ENCODE measurements at places on chromosomes 12 and 14.
A peak's percentile ranks its signal among the peaks of the same experiment; 100 is the strongest.

GRCh38 chr12:109947521-109947920 is 47.4 kb downstream of the TCHP start:
- no peak for DNase-seq

DNA sequence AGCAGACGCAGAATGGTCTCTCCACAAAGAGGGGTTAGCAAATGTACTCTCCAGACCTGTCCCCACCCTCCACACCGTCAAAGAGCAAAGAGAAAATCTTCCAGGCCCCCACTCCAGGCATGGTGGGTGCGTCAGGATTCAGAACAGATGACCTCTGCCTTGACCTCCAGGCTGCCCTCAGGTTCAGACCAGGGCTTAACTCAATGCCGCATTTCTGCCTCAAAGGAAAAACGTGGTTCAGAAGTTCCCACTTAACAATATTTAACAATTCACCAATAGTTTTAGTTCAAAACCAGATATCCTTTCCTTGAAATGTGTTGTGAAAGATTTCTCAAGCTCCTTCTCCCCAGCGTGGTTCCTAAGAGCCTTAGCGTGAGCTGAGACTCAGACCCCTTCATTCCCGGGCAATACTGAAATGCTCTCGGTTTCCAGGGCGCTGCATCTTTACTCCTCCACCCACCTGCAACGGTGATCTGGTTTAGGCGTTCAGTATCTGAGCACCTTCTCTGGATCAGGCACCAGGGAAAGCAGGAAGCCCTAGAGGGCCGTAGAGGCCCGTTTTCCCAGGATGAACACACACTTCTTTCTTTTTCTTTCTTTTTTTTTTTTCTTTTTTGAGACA is 22.9 kb downstream of the HSP90AA1 start:
- peak; percentile 25 for DNase-seq

DNA sequence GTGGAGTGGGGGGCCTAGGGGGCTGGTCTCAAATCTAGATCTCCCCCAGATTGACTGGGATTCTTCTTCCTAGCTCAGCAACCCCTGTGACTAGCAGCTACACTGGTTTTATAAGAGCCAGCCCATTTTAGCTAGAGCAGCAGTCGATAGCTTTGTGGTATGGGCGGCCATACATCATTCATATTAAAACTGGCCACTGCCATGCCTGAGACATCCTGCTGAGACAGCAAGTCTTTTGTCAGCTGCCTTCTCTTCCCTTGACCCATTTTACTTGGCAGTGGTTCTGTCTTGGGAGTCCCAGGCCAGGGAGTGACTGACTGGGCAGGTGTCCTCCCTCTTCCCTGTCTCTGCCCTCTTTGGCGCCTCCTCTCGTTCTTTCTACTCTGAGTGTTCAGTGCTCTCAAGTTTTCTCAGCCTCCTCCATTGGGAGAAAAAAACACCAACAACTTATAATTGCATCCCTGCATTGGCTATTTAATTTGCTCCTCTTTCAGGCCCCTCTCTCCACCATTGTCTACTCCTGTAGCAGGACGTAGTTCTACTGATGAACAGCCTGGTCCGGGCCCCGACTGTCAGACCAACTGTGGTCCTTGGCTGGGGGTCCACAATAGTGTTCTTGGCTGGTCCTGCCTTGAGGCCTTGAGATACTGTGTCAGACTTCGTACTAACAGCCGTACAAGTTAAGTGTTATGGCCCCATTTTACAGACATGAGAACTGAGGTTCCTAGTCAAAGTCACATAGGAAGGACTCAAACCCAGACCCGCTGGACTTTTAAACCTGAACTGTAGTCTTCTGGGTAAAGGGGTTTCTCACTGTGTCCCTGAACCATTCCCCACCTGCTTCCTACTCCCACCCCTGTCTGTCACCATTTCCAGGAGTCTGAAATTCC is 18.3 kb upstream of the JDP2 start:
- no peak for DNase-seq

DNA sequence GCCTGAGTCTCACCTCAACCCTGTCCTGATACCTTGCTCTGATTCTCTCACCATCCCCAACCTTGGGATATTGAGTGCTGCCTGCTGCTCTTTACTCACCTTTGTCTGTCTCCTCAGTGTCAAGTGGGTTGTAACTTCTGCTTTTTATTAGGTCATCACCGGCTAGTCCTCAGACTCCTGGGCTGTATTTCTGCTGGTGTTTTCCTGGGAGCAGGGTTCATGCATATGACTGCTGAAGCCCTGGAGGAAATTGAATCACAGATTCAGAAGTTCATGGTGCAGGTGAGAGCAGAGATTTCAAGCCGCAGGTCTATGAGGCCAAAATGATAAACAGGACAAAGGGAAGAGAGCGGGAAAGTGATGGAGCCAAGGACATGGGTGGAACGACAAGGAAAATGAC is 498 bp downstream of the SLC39A2 start:
- DNase-seq, result no peak

DNA sequence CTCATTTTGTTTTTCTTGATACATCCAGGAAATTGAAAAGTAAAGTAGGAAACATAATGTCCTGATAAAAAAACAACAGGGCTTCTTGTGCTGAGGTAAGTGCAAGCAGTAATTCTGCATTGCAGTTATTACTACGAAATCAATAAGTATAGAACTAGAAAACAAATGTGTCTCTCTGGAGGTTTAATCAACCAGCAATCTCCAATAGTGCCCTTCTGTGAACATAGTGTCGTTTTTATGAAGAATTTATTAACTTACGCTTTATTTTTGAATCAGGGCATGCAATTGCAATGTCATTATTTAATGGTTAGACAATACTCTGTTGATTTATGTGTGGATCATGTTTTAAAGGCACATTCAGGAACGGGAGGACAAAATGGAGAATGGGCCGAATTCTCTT is 494.1 kb upstream of the NOVA1 start:
- DNase-seq, result no peak

GRCh38 chr12:71755146-71755892 is 656 bp downstream of the RAB21 start:
- peak; percentile 34 for DNase-seq

DNA sequence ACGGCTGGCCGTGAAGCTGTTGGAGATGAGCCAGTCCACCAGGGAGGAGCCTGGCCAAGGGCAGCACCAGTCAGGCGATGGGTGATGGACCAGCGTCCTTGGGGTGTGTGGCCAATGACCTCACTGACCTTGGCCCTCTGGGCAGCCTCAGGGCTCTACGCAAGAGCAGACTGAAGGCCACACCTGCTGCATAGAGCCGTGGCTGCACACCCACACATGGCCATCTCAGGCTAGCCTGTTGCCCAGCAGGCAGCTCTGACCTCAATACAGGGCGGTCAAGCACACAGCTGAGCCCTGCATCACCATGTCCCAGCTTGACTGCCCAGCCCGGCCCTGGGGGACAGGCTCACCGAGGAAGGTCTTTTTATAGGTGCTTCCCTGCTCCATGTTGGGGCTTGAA is 19.2 kb downstream of the PLEK2 start:
- DNase-seq, result no peak

GRCh38 chr12:612293-612692 is 51.0 kb downstream of the NINJ2 start:
- DNase-seq, result no peak

DNA sequence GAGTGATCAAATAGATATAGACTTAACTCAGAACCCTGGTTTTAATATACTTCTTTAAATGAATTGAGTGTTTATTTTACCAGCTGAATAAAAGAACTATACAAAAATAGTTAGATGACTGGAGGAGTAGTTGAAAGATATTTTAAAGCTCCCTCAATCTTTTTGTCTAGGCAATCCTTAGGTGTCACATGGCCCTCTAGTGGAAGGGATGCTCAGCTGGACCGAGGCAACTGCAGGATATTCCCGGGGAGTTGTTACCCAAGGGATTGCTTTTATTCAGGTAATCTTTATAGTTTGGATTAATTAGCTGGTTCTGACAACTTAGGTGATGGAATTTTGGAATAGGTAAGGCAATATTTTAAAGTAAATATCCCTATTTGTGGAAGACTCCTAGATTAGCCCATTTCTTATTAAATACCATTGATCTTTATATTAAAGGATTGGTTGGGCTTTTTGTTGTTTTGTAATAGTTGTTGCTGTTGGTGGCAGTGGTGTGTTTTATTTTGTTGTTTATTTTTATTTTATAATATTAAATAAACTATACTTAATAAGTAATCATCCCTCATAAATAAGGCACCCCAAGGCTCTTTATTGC is 57.1 kb downstream of the ZDHHC17 start:
- DNase-seq, result peak; percentile 48

DNA sequence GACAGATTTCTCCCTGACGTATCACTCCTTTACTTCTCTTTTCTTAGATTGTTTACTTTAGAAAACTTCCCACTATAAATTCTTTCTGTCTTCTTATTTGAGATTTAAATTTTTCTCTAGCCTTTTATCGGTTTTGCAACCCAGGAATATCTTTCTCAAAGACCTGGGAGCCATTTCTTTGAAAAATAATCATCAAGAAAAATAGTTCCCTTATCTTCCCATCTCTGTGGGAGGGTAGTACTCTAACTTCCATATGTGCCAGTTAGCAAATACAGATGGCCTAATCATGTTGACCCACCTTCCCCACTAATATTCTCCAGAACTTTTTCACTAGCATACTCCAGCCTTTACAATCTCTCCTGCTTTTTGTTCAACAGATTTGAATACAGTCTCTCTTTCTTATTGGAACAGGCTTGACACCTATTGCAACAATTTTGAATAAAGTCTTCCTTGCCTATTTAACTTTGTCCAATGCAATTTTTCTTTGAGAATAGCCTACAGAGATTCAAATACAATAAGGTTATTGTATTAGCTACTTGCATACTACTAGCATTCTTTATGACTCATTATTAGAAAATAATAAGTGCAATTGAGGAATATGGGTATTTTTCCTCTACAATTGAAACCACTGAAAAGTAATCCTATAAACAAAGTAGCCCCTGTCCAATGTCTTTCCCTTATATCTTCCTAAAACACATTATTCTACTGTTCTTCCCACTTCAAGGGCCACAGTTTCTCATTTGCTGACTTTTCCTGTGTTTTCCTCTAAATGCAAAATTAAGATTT is 27.4 kb upstream of the KLRB1 start:
- DNase-seq, result no peak

DNA sequence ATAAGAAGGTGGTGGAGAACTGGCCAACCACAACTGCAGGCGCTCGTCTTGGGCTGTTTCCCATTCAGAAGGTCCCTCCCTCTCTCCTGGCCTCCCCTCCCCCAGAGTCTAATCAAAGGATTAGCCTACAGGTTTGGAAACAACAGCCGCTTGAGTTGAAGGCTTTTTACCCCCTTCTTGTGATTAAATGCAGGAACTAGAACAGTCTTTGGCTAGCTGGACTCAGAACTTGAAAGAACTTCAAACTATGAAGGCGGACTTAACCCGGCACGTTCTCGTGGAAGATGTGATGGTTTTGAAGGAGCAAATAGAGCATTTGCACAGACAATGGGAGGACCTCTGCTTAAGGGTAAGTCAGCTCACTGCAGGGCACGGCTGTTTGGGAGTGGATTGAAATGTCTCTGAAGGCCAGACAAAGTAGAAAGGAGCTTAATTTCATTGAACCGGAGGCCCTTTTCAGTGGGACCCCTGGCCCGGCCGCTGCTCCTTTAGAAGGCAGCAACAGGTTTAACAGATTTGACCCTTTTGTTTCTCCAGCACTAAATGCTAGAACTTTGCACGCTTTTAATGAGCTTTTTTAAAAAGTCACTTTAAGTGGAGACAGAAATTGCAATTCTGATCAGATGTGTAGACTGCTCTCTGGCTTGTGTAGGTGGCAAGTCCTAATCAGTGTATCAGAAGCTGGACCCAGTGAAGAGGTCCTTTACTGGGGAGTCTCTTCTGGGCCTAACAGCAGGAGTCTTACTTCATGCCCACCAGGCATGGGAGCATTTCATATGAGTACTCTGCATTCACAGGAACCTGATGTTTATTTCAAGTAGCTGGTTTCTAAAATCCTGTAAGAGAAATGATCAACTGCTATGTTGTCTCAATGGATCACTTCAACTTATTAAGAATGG is 107.7 kb downstream of the ESR2 start:
- peak; percentile 88 for DNase-seq

DNA sequence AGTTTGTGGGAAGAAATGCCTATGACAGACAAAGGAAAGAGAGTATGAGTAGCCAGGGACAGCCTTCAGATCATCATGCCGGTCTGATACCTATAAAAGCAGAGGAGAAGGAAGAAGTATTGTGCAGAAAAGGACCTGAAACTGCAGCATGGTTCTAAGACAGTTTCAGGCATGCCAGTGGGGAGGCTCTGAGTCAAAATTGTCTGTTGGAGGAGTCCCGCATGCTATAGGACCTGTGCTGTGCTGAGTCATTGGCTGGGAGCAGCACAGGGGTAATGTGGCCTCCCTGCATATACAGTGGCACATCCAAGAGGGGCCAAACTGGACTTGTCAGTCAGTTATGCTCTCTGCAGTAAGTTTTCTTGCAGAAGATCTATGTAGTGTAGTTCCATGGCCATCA is 40.7 kb downstream of the NEUROD4 start:
- DNase-seq, result peak; percentile 61

DNA sequence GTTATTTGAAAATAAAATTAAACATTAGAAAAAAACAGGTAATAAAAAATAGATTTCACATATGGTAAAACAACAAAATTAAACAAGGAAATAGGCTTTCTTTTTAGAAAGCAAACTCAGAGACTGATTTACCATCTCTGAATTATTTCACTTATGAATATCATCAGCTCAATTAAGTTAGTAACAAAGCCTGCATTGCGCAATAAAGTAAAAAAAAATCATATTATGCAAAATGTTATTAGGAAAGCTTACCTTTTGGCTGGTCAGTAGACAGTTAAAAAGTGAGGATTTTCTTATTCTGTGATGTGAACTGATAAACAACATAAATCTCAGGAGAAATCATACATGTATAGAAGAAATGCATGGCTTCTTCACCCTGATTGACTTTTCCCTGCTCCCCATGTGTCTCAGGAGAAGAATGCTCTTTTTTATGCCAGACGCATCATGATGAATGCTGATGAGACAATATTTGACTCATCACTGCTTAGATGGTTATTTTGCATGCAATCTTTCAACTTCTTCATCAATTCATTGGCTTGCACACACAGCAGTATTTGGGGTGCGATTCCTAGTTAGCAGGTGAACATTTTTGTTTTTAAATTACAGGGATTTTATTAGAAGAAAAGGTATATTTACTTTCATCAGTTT is 124.5 kb upstream of the USP15 start:
- DNase-seq, result no peak

Data from WERI-Rb-1 (cell line).